H1 (cell line): ENCODE measurements at places on chromosomes 4 and X. TPM values are rescaled to one million over a fixed set of nuclear protein-coding genes. Genes with fewer than 3 reads are reported as not detected.

Gene SLC49A3
- polyA plus RNA-seq: 5.0 and 6.7 TPM in 2 replicates

Gene STARD8
- 1.8 and 2.8 TPM in 2 replicates for polyA plus RNA-seq

Gene EMCN
- polyA plus RNA-seq: not detected in 2 replicates

Gene RIPPLY1
- polyA plus RNA-seq: not detected in 2 replicates

Gene MAP3K15
- polyA plus RNA-seq: 1.7 and 1.8 TPM in 2 replicates

Gene CYBB
- polyA plus RNA-seq: 0.03 TPM in 1 of 2 replicates, not detected in the other

Gene MAGEA8
- not detected in 2 replicates for polyA plus RNA-seq

Gene AREG
- polyA plus RNA-seq: not detected in 2 replicates

Gene ZCCHC18
- 4.1 and 8.8 TPM in 2 replicates for polyA plus RNA-seq

Gene SLIT2
- polyA plus RNA-seq: 1.9 and 2.0 TPM in 2 replicates

Gene SCD5
- polyA plus RNA-seq: 0.92 and 1.1 TPM in 2 replicates

Gene HSFX2
- 0.17 and 0.49 TPM in 2 replicates for polyA plus RNA-seq

Gene CCDC149
- polyA plus RNA-seq: 1.8 and 2.2 TPM in 2 replicates

GRCh38 chrX:107935200-107935599 lies 47.0 kb downstream of the TEX13B start:
- DNase-seq: no peak

- no peak for DNase-seq
Measured at GRCh38 chr4:185582651-185583400, 47.5 kb upstream of the PDLIM3 start.

DNA sequence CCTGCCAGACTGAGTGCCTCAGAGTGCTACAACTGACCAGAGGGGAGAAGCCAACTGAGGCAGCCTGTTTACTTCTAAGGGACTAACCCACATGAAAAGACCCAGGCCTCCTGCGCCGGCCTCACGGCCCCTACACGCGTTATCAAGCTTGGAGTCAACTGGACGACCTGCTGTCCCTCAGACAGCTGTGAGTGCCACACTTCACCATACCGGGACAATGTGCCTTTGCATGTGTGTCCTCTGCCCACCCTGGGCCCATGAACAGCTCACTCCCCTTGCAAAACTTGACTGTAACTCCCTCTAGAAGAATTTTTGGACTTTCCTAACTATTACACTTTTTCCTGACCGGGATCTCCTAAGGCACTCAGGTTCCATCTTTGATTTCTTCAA lies 1.8 kb downstream of the NOP14 start:
- no peak for DNase-seq

DNA sequence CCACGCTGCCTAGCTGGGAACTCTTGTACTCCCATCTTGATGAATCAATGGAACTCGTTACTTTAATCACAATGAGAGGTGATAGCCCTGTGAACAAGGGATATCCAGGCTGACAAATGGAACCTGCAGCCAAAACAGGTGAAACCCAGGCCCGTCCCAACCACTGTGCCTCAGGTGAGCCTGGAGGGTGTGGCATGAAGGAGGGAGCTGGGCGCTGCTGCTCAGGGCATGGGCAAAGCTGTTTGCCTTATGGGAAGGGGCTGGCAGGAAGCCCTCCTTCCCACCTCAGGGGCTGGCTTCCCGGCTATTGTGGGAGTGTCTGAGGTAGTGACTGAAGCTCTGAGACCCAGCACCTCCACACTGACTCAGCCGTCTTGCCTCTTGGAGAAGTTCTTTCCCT lies 209.4 kb upstream of the ATP6AP2 start:
- no peak for DNase-seq

GRCh38 chr4:98377559-98377958 lies 116.4 kb downstream of the RAP1GDS1 start:
- no peak for DNase-seq

GRCh38 chr4:16626945-16627344 lies 271.5 kb downstream of the LDB2 start:
- no peak for DNase-seq

DNA sequence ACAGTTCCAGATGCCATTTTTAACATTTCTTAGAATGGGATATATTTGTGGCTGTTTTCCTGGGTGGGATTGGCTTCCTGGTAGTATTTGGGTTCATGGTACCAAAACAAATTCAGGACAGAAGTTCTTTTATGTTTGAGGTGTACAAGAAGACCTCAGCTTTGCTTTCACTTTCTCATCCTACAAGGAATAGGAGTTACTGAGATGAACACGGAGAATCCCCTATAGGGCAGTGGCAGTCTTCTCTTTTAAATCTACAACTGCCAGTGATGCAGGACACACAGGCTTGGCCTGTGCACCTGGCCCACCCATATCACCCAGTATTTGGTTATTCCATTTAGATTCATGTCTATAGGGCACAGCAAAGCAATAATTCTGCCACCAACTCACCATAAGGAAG lies 35.2 kb downstream of the SLC10A7 start:
- no peak for DNase-seq

DNA sequence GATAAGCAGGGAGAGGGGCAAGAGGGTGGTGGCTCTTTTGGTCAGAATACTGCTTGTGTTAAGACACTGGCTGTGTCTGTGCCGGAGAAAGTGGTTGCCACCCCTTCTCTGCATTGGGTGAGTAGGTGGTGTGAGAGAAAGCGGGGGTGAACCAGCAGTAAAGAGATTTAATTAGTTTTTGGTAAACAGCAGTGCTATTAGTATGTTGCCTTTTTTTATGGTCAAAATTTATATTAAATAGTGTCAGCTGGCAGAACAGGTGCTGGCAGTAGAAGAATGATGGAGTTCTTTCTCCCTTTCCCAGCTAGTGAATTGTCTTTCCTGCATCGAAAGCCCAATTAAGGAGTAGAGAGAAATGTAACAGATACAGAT lies 181.6 kb downstream of the LARP7 start:
- no peak for DNase-seq

GRCh38 chr4:110183643-110184042 lies 14.8 kb downstream of the ELOVL6 start:
- DNase-seq: no peak

DNA sequence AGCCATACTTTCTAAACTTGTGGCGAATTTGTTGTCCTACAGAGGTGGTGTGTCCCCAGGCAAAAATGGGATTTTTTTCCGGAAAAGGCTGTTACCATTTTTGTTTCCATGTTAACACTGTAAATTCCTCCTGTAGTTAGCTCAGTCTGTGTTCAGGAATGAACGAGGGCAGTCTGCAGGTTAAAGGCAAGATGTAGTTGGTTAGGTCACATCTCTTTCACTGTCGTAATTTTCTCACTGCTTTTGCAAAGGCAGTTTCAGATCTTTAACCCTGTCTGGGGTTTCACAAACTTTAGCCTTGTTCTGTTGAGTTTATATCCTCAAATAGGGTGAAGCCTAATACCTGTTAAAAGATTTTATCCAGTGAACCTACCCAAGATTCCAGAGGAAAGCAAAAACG lies 50.5 kb upstream of the PUDP start:
- no peak for DNase-seq

DNA sequence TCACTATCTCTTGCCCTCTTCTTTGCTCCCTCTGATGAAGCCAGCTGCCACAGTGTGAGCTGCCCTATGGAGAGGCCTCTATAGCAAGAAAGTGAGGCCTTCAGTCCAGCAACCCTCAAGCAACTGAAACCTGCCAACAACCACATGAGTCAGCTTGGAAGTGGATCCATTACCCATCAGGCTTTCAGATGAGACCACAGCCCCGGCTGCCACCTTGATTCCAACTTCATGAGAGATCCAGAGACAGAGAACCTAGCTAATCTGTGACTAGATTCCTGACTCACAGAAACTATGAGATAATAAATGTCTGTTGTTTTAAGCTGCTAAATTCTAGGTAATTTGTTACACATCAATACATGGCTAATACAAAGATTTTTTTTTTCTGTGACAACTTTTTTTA lies 20.4 kb upstream of the WAS start:
- no peak for DNase-seq

DNA sequence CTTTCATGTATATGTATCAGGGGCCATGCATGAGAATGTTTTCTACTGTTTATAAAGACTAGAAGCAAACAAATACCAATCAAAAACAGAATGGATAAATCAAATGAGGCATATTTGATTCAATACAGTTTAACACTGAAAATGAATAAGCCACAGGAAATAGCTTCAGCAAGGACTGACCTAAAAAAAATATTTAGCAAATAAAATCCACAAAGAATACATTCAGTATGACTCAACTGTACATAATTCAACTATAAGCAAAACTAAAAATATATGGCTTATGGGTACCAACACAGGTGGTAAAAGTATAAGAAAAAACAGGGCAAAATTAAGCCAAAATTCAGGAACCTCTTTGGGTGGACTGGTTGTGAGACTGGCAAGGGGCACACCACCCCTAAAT lies 112.9 kb downstream of the KCNIP4 start:
- no peak for DNase-seq

GRCh38 chr4:154414796-154415195 lies 76.8 kb downstream of the DCHS2 start:
- DNase-seq: no peak

DNA sequence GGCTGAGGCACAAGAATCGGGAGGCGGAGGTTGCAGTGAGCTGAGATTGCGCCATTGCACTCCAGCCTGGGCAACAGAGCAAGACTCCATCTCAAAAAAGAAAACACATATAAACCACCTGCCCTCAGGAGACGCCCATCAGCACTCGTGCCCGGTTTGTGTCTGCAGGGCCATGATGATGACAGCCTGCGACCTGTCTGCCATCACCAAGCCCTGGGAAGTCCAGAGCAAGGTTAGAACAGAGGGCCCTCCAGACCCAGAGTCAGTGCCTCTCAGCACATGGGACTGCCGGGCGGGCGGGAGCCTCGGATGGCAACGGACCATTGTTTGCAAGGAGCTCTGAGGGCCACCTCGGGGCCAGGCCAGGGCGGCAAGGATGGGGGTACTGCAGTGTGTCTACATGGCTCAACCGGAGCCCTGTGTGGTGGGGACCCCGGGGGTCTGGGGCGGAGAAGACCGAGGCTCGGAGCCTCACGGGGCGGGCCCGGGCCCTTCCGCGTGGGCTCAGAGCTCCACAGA lies 9.3 kb downstream of the ATP5ME start:
- DNase-seq: no peak

- DNase-seq: no peak
Measured at GRCh38 chrX:131306601-131307000, 17.5 kb upstream of the IGSF1 start.

- DNase-seq: no peak
Measured at GRCh38 chrX:14899607-14900006, 26.4 kb downstream of the MOSPD2 start.

- no peak for DNase-seq
Measured at GRCh38 chr4:119184128-119184527, 28.4 kb upstream of the USP53 start.

DNA sequence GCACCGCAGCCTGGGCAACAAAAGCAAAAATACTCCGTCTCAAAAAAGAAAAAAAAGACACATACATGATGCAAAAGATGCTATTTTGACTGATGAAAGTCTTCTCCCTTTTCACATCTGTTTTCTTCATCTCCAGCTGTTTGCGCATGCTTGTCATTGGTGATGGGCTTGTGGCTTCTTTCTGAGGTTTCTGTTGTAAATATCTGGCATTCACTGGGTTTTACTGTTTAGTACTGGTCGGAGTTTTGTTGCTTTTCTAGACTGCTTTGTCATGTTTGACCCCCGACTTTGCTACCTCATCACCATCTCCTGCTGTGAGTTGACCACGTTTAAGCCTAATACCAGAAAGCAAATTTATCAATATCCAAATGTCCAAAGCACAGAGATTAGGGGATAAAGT lies 34.4 kb downstream of the PTCHD1 start:
- no peak for DNase-seq

DNA sequence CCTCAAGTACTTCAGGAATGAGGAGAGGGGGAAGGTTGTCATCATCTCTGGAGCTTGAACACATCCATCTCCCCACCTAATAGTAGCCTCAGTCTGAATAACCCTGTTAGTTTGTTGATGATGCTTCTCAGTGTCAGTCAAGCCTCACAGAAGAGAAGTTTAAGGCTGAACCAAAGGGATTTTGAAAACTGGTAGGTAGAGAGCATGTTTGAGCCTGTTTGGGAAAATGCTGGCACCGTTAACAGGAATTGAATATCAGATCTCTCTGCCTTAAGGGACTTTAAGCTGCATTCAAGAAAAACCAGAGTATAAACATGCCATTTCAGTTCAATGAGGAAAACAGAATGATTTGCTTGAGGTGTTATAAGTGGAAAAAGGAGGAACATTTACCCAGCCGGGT lies 73.1 kb downstream of the MAPK10 start:
- no peak for DNase-seq

DNA sequence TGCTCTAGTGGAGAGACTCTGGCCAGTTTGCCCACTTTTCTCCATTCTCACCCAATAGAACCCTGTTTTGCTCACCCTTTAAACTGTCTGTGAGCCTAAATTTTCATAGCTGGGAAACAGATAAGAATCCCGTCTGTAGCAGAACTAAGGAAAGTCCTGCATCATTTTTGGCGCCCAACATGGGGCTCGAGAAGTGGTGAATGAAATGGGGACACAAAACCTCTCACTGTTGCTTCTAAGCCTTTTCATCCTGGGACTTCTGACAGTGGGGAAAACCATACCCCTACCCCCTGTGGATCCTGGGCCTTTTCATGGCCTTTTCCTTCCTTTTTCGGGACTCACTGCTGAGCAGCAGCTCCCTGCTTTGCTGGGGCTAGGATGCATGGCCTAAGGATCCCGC lies 189.9 kb downstream of the INPP4B start:
- no peak for DNase-seq
